ENCODE measurements at places on chromosomes 5 and 9.

- no peak for DNase-seq
Measured at GRCh38 chr5:166909926-166910325, 1381.5 kb upstream of the WWC1 start.

- no peak for DNase-seq
Measured at GRCh38 chr5:62779010-62779422, 200.4 kb downstream of the LRRC70 start.

- DNase-seq, result no peak
Measured at GRCh38 chr5:158716668-158717067, 383.0 kb downstream of the EBF1 start.

- DNase-seq, result no peak
Measured at GRCh38 chr5:146548781-146549449, 32.9 kb upstream of the GPR151 start.

DNA sequence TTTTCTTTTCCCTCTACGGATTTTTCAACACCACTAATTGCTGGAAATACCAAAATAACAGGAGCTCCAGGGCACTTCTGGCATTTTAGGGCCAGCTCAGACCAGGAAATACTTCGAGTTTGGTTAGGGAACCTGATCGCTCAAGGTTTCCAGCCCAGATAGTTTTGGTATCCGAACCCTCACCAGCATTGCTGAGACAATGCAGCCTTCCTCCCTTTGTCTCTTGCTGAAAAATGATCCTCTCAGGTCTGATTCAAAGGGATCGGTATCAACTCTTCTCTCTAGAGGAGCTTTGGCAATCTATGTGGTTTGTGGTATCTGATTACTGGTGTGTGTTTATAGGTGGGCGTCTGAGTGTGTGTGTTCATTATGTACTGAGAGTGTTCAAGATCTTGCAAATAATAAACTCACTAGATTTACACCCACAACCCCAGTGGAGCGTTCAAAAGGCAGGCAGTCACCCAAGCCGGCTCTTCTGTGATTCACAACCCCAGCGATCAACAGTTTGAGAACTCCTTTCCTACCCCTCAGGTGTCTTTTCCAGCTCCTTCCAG lies 122.8 kb upstream of the EGFLAM start:
- DNase-seq, result no peak

DNA sequence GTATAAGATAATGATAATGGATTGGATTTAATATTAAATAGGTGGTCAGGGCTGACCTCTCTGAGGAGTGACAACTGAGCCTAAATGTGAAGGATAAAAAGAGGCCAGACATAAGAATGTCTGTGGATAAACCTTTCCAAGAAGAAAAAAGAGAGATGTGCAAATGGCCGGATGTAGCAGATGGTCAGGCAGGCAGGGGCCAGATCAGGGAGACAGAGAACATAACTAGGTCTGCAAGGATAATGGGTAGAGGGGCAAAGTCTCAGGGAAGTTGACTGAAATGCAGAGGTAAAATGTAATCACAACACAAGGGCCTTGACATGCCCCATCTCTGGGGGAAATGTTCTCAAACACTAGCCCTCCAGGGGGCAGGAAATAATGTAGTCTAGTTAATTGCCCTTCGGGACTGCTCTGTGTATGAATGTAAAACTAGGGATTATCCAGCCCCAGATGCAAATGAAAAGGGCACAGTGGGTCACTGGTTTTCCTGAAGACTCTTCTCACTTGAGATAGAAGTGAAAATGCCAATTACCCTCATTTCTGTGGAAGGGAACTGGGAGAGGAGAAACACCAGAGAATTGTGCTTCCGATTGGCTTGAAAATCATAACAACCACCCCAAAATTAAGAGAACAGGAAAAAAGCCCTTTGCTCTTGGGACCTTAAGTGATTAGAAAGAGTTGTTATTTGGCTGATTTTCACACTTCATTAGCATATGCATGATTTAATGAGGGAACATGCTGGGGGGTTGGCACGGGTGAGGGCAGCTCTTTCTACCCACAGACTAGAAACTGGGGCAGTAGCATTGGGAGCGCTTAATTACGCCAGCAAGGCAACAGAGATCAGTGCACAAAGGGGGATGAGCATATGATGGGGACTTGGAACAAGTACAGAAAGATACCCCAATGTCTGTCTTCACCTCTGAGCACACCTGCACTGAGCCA lies 88.6 kb downstream of the PPP2R2B start:
- DNase-seq, result no peak

DNA sequence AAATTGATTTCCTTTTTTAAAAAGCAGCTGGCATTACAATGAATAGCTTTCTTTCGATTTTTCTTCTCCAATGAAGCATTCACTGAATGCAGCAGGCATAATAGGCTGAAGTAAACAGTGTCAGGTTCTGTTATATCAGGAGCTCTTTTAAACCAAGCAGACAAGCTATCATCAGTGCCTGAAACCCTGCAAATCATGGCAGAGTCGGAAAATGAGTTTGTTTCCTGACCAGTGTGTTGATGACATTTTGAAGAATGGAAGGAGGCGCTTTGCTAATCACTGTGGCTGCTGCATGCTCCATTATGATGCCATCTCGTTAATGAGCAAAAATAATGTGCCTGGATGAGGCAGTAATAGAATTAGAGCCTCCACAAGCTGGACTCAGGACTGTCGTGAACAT lies 284.5 kb downstream of the ZNF608 start:
- DNase-seq, result no peak

DNA sequence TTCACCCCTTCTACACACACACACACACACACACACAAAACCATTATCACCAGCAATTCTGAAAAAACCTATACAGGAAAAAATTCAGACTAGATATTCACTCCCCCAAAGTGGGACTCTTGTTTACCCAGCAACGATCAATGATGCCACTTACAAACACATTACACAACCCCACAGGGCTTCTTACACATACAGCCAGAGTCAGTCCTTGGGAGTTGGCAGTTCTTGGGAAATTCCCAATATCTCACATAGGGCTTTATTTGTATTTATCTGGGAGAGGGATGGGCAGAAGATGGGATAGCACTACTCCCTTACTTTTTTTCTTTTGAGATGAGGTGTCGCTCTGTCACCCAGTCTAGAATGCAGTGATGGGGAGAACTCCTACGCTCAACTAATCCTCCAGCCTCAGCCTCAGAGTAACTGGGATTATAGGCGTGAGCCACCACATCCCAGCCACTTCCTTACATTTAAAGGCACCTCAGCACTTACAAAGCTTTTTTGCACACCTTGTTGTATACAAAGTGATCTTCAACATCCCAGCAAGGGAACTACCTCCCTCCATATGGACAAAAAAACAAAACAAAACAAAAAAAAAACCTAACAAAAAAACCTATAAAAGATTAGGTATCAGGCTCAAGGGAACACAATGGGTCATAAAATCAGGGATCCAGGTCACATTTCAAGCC lies 168.4 kb downstream of the TSSK1B start:
- DNase-seq, result no peak

All from effector CD4-positive, alpha-beta T cell (primary cell).